ENCODE measurements at places on chromosomes 1 and 21.

DNA sequence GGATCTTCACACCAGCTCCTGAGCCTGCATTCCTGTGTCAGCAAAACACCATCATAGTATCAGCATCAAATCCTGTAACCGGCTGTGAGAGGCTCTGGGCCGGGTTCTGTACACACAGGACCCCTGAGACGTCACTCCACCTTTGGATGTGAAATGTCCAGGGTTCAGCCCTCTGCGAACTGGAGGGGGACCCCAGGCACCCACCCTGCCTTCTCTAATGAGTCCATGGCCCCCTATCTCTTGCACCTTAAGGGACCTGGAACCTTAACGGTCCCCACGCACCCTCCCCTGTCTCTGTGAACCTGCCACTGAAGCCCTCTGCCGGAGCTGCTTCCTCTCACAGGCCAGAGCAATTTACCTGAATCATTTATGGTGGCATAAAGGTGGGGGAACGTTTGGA is 257.8 kb downstream of the NPHP4 start:
- DNase-seq = no peak

GRCh38 chr1:204112876-204113730 is 38.7 kb downstream of the ETNK2 start:
- DNase-seq = no peak

DNA sequence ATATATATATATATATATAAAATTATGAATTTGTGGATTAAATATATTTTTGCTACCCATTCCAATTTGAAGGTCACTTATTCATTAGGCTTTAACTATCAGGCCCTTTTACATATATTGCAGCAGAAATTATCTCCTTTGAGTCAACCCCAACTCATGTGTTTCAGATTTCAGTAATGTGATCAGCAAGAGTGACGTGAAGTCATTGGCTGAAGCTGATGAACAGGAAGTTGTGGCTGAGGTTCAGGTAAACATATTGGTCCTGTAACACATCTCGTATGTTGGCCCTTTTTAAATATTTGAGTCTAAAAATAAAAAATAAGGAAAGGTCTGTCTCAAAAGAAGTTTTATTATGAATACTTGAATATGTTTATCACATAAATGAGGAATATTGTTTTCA is 8.5 kb downstream of the VPS45 start:
- DNase-seq = no peak

DNA sequence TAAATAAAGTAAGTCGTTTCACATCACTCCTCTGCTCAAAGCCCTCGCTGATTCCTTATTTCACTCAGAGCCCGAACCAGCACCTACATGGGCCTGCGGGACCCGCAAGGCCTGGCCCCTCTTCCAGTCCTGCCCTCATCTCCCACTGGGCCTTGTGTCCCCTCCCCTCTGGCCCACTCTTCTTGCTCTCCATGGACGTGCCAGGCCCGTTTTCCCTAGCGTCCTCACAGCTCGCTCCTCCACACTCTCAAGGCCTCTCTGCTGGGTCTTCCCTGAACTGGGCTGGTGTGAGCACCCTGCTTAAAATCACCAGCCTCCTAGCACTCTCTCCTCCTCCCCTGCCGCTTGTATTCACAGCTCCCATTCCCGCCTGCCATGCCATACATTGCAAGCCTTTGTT is 237.9 kb downstream of the FOXD2 start:
- DNase-seq = no peak

DNA sequence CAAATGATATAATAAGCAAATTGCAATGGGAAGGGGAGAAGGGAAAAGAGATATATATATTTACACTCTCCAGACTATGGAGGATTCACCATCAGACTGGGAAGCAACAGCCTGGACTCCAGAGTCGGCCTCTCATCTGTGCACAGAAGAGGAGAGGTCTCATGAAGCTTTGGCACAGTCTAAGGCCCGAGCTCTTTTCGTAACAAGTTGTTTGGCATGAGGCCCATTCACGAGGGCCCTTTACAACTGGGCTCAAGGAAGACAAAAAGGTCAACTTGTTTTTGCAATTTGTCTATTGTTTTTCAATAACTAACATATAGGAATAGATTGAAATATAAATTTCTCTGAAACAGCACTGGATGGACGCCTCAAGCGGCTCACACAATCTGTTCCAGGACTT is 66.7 kb upstream of the AJAP1 start:
- DNase-seq = no peak

GRCh38 chr1:21509351-21510112 is at the start of gene ALPL:
TSS of gene ALPL (plus strand) at chr1:21509423. CDS start at chr1:21554082, 44,659 bp downstream.
- DNase-seq = no peak

DNA sequence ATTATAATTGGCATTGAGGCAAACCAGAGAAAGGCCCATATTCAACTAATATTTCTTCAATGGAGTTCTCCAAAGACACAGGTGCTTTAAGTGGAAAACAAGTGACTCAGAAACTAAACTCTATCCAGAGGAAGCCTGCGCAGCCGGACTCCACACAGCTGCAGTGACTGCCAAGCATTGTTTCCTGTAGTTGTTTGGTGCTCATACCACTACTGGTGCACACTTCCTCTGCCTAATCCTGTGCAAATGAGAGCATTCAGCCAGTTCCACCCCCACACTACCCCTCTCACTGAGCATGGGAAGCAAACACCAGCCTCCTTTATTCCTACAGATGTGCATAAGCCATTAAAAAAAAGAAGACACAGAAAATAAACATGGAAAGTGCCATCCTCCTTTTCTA is 102.9 kb downstream of the VAV3 start:
- DNase-seq = no peak

GRCh38 chr1:168291222-168291837 is 10.7 kb downstream of the TBX19 start:
- no peak for DNase-seq

GRCh38 chr1:221759436-221759835 is 17.5 kb upstream of the DUSP10 start:
- no peak for DNase-seq

DNA sequence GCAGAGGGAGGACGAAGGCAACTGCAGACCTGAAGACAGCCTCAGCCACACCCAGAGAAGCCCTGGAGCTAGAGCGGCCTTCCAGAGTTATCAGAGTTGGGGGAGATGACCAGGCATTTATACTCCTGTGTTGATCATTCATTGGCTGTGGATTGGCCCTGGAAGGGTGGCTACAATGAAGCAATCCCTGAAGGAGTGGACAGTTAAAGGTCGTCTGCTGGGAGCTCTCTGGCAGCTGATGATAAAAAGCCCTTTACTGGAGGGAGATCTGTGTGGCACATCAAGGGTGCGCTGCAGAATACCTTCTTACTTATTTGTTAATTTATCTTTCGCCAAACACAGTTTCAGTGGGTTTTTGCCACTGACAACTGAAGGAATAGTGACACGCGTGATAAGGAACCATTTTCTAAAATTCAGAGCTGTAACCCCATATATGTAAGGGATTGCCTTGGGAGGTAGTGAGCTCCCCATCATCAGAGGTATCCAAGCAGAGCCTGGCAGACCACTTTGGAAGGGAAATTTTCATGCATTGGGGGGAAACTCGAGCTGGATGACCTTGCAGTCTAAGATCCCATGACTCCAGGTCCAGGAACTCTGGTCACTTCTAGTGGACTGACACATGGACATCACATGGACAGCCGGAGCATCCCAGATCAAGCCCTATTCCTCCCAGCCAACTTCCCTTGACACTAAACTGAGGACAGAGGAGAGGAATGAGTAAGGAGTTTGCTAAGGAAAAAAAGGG is 126.4 kb upstream of the GADD45A start:
- DNase-seq = no peak

DNA sequence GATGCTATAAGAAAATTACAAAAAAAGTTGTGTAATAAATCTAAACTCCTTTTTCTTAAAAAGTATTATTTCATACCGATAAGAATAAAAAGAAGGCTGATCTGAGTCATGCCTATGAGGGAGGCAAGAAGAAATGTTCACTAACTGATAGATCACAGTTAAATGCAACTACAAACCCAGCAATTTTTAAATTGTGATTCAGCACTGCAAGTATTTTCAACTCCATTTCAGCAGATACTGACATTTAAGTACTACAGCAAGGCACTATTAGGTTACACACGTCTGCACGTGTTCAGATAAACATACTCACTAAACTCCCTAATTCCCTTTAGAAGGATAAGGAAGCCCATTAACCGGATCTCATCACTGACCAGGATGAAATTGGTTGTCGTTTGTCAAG is 213.3 kb upstream of the ZRANB2 start:
- no peak for DNase-seq

DNA sequence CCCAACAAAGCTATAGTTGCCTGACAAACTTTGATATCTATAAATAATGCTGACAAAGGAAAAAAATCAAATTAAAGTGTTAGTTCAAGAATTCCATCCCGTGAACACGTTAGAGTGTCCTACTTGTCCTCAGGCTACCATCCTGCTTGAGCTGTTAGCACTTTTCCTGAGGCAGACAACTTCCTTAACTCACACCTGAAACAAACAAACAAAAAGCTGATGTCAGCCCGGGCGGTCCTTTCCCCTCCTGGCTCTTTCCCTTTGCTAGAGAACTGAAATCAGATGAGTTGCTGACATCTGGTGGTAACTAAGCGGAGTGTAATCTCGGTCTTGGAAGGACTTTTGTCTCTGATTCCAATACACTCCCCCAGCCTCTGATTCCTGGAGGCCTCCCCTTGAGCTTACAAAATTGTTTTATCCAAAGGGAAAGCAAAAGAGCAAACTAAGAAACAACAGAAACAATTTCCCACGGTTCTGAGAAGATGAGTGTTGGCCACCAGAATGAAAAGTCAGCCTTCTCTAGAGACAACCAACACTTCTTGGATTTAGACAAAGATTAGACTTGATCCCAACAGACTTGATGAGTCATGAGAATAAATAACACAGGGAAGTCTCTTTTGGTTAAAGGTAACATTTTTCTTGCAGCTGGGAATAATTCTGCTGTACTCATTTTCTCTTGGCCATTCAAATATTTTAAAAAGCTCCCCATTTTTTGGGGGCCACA is 135.4 kb downstream of the PROX1 start:
- no peak for DNase-seq

DNA sequence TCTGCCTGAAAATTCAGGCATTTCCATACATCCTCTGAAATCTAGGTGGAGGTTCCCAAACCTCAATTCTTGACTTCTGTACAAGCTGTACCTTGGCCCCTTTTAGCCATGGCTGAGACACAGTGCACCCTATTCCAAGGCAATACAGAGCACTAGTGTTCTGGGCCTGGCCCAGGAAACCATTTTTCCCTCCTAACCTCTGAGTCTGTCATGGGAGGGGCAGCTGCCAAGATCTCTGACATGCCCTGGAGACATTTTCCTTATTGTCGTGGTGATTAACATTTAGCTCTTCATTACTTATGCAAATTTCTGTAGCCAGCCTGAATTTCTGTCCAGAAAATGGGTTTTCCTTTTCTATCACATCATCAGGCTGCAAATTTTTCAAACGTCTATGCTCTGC is 248.0 kb upstream of the RGS18 start:
- no peak for DNase-seq

DNA sequence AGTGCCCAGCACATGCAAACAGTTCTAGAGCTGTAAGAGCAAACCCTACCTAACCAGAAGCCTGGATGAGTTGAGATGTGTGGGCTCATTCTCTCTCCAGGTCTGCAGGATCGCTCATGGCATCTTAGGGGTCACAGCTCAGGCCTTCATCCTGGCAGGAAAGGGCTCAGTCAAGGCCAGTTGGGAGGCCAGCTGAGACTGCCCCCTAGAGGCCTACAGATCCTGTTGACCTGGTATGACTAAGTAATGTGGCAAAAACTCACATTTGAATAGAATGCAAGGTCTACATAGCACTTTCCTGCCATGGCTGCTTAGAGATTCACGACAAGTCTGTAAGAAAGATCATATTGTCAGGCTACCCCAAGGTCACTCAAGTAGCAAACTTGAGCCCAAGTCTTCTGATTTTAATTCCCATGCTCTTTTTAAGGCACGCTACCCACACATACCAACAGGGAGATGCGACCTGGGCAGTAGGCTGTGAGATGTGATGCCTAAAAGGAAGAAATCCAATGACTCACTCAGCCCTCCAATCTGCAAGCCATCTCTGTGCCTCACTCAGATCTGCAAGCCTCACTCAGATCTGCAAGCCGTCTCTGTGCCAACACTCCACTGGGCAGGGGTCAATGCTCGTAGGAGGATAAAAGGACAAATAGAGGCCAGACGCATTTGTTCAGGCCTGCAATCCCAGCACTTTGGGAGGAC is 5.1 kb upstream of the CAPN8 start:
- DNase-seq = no peak

- DNase-seq = no peak
These were observed 11.6 kb upstream of the FAM20B start for GRCh38 chr1:179014123-179014522.
